ENCODE measurements at places on chromosomes 1 and 21.

DNA sequence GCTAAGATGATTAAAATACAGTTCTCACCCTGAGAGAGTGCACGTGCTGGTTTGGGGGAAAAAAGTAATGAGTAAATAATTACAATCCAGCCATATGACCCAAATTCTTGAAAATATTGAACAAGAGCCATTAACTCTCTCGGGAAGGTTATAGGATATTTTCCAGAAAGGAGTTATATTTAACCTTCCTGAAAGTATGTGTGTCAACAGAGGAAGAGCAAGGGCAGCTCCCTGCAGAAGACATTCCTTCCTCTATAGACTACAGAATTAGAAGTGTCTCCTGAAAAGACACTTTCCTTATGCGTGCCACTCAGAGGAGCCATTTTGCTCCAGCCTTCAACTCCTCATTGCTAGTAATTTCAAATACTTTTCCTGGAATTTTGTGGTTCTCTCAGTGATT is 648.7 kb downstream of the USP25 start:
- no peak for DNase-seq

GRCh38 chr21:46180079-46180722 is 4.1 kb downstream of the SPATC1L start:
- no peak for DNase-seq

DNA sequence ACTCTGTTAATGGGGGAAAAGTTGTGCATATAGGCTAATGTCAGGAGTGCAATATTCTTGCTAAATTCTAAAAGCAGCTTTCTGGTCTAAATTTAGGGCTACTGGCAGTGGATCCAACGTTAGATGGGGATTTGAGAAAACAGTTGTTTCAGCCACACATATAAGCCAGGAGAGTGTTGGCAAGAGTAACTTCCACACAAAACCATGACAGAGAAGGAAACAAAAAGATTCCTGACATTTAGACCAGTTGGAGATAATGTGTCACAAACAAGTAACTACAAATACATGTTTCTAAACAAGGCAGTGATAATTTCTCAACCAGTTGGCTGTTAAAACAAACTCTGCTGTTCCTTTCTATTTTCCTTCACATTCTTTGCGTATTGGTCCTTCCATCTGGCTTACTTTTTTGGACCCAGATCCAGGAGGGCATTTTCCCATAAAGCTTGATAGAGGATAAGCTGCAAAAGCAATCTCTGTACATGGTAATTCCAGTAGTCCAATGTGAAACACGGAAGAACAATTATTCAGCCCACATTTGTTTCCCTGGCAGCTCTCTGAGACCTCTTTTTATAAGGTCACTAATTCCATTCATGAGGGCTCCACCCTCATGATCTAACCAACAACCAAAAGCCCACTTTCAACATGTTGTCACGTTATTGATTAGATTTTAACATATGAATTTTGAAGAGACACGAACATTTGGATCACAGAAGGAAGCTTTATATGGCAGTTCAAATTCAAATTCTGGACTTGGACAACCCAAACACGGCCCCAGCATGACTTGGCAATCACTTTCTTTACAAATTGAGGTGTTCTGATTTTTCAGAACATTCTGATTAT is 1888.6 kb downstream of the MRPL39 start:
- no peak for DNase-seq

- no peak for DNase-seq
Measured at GRCh38 chr1:64263856-64264255, 60.4 kb downstream of the UBE2U start.

- DNase-seq: no peak
Measured at GRCh38 chr1:115717541-115717940, 51.0 kb downstream of the CASQ2 start.

- DNase-seq: no peak
Measured at GRCh38 chr1:184051138-184051484, 419 bp upstream of the TSEN15 start.

Data from hematopoietic multipotent progenitor cell treated with erythropoietin and hydrocortisone succinate and interleukin-3 and kit ligand, for 15 days (in vitro differentiated cells).